ENCODE measurements at places on chromosomes 1 and 21.

GRCh38 chr1:36096500-36097432 lies 8.1 kb downstream of the ADPRS start:
- DNase-seq = peak; percentile 20

DNA sequence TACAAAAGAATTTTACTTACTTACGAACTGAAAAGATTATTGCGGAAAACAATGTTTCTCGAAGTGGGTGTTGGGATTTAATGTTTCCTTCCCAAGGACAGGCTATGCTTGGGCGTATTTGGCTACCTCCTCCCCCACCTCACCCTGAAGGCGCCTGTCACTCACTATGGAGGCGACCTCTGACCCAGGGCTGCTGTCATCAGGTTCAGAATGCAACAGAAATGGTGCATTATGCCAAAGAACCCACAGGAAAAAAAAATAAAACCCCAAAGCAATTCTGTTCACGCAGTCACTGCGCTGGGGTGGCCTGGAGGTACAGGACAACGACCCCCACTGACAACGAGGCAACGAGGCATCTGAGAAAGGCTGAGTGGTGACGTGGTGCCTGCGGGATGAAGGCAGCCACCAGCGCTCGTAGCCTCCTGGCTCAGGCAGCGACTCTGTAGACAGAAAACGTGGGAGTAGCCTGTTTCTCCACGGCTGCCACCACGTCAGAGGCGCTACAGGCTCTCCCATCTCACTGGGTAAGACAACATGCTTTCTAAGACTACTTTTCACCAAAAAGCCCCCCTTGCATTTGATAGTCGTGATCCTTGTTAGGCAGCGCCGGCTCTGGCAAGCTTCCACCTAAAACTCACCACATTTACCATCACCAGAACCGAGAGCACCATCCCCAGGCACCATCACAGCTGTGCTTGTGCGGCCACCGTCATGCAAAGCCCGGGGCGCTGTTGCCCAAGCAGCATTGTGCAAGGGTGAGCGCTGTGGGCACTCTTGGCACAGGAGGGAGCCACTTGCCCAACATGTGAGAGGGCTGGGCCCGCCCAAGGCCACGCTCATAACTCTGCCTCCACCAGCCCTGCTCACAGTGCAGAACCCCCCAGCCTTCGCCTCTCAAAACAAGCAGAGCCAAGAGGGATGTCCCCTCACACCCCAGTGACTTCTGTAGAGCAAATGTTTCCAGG lies 14.3 kb downstream of the NADK start:
- DNase-seq = no peak

DNA sequence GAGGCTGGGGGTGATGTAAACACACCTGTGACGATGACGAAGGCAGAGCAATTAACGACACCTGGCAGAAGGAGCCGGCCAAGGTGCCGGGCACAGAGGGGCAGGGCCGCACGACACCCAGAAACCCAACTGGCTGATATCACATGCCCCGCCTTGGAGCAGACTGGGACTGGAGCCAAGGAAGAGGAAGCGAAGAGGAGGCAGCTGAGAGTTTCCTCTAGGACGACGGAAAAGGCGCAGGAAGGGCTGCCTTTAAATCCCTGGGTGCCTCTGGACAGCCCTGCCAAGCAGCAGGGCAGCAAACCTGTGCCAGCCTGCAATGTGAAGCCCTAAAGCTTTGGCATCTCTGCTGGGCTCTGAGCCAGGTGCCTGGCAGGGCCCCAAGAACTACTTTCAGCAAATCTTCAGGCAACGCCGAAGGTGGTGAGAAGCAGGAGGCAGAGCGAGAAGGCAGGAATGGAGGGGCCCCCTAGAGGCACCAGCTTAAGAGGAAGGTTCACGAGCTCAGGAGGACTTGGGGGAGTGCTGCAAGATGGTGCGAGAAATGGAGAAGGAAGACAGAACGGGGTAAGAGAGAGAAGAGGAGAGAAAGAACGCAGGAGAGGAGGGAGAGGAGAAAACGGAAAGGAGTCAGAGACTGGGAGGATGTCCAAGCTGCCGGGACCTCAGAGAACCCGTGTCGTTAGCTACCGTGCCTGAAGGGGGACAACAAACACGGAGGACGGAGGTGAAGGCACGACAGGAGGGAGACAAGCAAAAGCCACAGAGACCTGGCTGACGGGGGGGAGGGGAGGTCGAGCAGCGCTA lies 25.3 kb upstream of the PEF1 start:
- DNase-seq = no peak

- DNase-seq = no peak
Observed at GRCh38 chr1:202163281-202164270, 3.2 kb upstream of the PTPN7 start.

- no peak for DNase-seq
Observed at GRCh38 chr1:216020743-216021345, 402.4 kb downstream of the USH2A start.

All from hematopoietic multipotent progenitor cell (in vitro differentiated cells).